ENCODE measurements at places on chromosomes 5 and 9.

GRCh38 chr5:87260604-87261192 lies 7.0 kb upstream of the RASA1 start:
- DNase-seq = no peak

DNA sequence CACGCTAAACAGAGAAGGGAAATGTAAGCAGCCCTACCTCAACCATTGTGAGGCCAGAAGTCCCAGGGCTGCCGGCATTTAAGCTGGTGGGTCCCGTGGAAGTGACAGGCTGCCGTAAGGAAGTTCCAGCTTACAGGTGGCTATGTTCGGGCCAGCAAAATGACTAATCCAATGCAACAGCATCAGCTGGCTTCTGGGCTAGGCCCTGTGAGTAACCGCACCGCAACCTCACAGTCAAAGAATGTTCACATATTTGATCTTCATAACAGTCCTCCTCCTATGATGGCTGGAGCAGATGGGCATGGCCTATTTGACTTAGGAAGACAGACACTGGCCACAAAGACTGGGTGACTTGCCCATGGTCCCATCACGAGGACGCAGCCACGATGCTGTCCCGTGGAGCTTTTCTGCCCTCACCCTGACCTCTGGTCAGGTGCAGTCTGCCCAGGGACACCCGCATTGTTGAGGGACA lies 88.2 kb downstream of the LIFR start:
- DNase-seq = peak; percentile 85

- no peak for DNase-seq
Measured at GRCh38 chr5:171149772-171150171, 159.3 kb upstream of the TLX3 start.

- DNase-seq = no peak
Measured at GRCh38 chr5:139369181-139369580, 13.9 kb downstream of the SLC23A1 start.

- no peak for DNase-seq
Measured at GRCh38 chr5:140106101-140106500, 7.8 kb upstream of the PURA start.

DNA sequence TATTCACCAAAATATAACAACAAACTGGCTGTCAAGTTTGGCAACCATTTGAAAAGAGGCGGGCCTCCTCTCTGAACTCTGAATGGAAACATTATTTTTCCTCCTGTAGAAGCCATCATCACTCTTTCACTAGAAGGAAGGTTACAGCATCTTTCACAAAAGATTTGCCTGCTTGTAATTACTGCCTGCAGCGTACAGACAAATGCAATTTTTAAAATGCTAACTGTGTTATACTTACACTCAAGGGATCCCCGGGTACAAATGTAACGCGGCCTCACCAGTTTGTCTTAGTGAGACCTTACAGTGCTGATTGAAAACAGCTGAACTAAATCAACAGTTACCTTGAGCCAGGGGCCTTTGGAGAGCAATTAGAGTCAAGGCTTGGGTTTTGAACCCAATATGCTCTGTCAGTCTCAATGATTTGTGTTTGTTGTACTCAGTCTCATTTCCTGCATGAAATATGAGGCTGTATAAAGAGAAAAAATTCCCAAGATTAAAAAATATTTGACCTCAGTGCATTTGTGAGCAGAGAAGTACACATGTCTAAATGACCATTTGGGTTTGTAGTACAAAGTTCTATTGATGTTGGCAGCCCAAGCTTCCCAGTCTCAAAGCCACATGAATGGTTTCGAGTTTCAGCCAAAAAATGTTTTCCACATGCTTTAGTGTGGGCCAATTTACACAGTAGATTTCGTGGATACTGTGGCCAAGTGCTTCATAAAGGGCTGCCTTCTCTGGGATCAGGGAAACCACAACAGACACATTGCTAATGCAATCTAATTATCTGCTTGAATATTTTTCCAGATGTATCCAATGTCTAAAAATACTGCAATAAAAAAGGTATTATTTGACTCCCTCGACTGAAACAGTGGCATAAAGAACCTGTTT lies 500.0 kb downstream of the SPATA31D1 start:
- peak; percentile 83 for DNase-seq

DNA sequence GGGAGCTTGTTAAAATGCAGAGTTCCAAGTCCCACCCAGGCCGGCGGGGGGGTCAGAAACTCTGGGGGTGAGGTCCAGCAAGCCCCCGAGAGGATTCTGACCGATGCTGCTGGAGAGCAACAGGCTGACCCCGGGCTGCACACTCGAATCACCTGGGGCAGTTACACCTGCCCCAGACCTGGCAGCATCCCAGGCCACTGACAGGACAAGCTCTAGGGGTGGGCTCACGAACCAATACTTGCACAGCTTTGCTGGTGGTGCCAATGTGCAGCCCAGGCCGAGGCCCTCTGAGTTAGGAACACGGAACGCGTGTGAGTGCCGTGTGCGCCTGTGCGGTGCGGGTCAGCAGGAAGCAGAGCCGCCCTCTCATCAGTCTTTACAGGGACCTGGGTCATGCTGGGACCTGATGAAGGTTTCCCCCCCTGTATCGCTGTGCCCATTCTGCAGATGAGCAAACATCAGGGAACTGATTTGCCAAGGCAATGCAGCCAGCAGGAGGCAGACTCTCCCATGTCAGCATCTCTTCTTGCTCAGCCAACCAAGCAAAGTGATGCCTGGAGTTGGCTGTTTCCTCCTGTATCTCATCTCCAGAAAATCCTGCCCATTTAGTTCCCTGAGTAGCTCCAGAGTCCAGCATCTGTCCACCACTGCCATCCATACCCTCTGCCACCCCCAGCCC lies 16.3 kb downstream of the FAM163B start:
- peak; percentile 40 for DNase-seq

- DNase-seq = no peak
Measured at GRCh38 chr5:5544094-5544663, 121.7 kb downstream of the ICE1 start.

GRCh38 chr5:93460286-93460685 lies 120.7 kb downstream of the NR2F1-AS1 start:
- DNase-seq = no peak

DNA sequence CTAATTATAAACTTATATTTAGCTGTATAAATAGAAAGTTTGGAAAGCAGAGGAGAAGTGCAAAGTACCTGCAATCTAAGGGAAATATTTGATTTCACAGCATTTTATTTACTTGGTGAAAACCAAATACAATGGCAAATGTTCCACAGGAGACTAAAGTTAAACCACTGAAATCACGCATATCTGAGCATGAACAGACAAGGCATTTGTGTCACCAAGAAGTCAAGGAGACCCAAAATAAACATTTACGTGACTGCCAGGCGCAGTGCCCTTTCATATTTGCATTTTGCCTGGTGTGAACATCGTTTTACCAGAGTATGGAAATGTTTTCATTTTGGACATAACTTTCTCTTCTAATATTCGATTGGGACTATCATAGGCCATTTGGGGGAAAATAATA lies 20.6 kb downstream of the UGCG start:
- no peak for DNase-seq

DNA sequence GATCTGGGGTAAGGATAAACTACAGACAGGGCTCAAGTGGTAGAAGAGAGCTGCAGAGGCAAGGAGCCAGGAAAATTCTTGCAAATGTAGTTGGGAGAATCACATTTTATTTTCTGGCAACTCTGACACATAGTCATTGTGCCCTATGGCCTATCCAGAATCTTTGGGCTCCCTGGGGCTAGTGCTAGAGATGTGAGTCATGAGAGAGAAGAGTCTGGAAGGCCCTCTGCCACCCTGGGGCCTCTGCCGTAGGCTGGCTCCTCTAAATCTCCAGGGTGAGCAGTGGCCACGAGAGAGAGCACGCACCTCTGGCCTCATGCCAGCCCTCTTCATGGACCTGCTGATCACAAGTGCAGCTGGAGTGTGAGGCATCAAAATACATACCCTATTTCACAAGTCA lies 74.3 kb upstream of the SSBP2 start:
- DNase-seq = peak; percentile 89

DNA sequence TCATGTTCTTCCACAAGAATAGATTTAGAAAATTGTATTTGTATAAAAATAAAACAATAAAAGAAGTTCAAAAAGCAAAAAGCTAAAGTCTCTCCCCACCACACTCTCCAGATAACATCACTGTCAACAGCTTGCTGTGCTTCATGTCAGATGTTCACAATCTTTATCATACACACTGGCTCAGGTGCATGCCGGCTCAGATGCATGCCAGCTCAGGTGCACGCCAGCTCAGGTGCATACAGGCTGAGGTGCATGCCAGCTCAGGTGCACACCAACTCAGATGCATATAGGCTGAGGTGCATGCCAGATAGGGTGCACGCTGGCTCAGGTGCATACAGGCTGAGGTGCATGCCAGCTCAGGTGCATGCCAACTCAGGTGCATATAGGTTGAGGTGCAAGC lies 26.5 kb downstream of the SEMA4D start:
- no peak for DNase-seq

DNA sequence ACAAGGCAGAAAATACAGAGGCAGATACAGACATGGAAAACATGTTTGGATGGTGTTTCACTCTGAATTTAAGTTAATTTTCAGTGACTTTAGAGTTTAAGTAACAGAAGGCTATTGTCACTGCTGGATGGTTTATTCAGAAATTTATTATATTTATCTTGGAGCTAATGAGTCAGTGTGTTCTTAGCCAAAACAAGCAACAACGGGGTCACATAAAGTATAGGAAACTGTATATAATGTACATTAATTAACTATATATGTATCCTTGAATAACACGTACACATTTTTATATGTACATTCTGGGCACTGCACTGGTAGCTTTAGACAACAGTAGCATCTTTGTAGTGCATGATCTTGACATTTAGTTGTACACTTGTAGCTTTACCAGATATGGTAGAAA lies 30.7 kb downstream of the CYLC2 start:
- no peak for DNase-seq

- DNase-seq = peak; percentile 50
Measured at GRCh38 chr5:142000704-142001484, 11.9 kb downstream of the GNPDA1 start.

DNA sequence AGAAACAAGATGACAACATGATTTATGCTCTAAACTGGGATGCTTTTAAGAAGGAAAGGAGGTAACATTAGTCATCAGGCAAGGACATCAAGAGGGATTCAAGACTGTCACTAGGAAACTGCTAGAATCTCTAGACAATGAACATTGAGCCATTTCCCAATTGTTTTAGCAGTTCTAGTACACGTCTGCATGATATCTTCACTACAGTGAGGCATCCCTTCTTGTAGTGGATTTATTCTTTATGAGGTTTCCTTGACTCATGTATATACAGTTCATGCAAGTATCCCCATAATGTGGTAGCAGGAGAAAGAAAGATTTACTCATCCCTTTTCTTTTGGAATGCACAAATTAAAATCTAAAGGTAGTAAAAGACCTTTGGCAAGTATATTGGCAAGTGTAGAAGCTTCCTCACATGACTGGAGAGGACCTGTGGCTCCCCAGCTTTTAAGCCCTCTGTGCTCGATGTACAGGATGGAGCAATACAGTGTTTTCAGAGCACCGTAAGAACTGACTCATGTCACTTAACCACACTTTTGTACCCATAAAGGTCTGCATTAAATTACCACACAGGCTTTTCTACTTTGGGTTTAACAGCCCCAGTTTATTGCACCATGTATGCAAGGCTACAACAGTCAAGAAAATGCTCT lies 335.9 kb downstream of the SEMA5A start:
- DNase-seq = peak; percentile 50

DNA sequence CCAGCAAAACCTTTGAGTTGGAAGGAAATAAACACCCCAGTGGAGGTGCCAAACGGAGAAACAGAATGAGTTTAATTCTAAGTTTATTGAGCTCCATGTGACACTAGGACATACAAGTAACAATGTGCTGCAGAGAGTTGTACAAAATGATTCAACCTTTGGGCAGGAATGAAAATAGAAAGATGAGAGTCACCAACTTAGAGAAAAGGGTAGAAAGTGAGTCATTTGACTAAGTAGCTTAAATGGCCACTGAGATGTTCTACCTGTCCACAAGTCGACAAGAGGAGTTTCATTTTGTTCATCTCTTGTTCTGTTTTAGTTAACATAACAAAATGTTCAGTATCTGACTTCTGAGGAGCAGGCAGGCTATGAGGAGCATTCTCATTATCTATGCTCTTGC lies 284.7 kb downstream of the NR2F1-AS1 start:
- no peak for DNase-seq

DNA sequence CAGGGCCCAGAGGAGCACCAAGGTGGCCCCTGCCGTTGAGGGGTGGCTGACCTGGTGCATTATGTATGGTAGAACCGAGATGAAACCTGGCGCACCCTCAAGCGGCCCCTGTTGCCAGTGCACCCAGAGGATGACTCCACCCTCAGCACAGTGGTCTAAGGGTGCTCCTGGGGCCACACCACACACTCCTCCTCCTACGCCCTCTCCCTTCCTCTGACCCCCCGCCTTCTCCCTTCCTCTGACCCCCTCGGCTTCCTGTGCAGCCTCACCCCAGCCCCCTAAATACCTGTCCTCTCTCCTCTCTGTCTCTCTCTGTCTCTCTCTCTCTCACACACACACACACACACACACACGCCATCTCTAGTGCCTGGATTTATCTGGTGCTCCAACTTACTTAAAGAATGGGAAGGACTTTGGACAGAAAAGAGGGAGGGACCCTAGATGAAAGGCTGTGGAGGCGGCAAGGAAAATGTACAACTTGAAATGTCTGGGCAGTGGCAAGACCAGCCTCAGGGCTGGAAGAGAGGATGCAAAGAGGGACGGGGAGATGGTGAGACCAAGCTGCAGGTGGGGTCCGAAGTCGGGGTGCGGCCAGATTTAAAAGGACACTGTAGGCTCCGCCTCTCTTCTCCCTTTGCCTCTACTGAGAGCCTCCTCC lies 18.2 kb upstream of the SLC30A5 start:
- no peak for DNase-seq

- no peak for DNase-seq
Measured at GRCh38 chr5:179151286-179152118, 91.3 kb downstream of the ZNF354C start.

DNA sequence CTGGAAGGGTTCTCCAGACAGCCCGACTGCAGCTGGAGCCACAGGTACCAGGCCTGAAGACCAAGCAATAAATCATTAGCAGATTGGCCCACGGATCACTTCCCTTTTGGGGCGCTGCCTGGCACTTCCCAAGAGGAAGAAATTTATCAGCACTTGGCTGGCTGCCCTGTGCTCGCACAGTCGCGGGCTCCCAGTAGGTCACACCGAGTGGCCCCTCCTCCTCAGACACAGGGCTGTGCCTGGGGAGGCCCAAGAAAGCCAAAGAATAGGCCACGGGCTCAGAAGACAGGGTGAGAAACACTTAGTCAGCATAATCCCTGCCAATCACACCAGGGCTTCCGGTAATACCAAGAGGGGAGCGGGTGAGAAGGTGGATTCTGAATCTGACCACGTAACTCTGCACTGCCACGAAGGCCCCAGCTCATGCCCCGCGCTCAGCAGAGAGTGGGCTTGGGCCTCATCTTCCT lies 115.7 kb upstream of the MSX2 start:
- peak; percentile 11 for DNase-seq

All from cardiac fibroblast (primary cell).